ENCODE measurements at places on chromosomes 13 and 19.

DNA sequence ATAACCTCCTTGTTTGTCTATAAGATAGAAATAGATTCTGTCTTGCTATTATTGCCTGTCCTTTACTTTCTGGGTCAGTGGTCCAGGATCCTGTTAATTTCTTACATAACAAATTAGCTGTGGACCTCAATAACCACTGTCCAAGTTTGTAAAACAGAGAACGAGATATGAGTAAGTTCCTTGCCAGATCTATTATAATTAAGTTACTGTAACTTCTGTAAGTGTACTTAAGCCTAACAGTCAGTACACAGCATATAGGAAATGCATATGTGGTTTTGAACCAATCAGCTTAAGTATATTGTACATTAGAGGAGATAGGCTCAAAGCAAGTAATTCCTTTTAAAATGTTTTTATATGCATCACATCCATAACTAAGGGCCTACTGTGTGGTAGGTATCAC, 34.9 kb downstream of the HTR2A start:
- DNase-seq, result no peak

DNA sequence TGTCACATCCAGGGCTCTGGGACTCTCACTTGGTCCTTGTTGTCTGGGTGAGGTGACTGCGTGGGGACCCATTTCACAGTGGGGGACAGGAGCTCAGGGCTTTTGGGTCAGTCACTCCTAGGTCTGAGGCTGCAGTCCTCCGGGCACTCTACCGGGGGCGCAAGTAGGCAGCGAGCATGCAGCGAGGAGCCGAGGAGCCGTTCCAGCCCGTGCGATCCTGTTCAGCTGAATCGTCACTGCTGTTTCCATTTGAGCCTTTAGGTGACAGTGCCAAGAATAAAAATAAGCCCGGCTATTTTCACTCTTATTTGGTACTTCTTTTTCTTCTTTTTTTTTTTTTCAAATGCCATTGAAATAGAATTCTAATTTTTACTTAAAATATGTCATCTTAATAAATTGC, 126.5 kb downstream of the ZNF536 start:
- no peak for DNase-seq

DNA sequence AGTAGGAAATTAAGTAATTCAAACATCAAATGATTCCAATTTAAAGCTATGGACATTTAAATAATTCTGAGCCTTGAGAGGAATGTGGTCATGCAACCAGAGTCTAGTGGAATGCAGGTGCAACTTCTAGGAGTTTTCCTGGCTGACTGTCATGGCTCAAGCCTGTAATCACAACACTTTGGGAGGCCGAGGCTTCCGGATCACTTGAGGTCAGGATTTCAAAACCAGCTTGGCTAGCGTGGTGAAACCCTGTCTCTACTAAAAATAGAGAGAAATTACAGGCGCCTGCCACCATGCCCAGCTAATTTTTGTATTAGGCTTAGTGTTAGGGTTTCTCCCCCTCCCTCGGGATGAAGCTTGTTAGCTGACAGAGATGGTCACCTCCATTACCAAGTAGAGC, 6.4 kb downstream of the ZNF808 start:
- peak; percentile 58 for DNase-seq

DNA sequence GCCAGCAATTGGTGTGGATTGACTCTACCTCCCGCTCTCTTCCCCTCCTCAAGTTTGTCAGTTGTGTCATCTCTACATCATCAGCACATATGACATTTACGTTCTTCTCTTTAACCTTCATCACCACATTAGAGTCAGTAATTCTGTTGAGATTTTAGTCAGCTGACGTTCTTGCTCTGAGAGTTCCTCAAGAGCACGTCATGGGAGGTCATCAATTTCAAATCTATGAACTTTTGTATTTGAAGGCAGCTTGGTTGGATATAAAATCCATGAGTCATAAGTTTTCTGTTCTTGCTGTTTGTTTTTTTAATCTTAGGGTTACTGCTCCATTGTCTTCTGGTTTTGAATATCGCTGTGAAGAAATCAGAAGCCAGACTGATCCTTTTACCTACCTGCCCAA, 21.8 kb upstream of the ARGLU1 start:
- no peak for DNase-seq

- peak; percentile 65 for DNase-seq
Observed at GRCh38 chr13:46100191-46100815, 4.5 kb downstream of the CPB2 start.

- DNase-seq, result no peak
Observed at GRCh38 chr13:83449668-83450395, 432.4 kb downstream of the SLITRK1 start.

- DNase-seq, result no peak
Observed at GRCh38 chr19:7856679-7857663, 17.2 kb downstream of the PRR36 start.

- peak; percentile 99 for DNase-seq
Observed at GRCh38 chr19:51811344-51811743, 16.4 kb downstream of the FPR3 start.

GRCh38 chr13:95530178-95530577, 22.3 kb upstream of the CLDN10 start:
- peak; percentile 31 for DNase-seq

DNA sequence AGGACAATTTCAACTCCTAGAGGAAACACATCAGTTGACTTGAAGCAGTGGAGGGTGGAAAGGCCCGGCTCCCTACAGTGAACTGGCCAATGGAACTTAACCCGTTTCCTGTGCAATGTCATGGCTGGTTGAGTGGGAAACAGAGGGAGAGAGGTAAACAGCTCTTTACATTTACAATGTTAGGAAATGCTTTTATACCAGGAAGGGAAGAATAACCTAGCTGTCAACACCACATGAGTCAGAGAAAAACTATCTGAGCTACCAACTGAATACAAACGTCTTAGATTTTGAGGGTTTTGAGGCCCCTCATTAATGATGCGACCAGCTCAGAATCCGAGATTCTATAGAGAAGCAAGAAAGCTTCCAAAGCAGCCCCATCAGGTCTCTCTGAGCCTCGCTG, 36.7 kb downstream of the CARD8 start:
- no peak for DNase-seq

DNA sequence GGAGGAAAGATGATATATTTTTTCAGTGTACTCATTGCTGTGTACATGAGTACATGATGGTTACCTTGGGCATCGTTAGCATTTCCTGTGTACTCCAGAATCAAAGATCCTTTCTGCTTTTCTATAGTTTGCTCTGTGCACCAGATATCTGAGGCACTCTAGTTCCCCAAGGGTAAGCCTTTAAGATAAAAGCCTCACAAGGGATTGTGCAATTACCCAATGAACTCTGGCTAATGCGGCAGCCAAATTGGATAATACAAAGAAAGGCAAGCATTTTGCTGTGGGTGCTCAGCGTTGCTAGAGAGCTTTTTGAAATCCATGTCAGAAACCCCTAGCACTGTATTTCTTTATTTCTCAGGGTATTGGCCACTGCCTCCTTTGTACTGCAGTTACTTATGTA, 2.9 kb downstream of the CYSLTR2 start:
- peak; percentile 22 for DNase-seq

GRCh38 chr19:45336696-45337251, 3.8 kb upstream of the KLC3 start:
- DNase-seq, result no peak

GRCh38 chr13:24181991-24182702, 21.6 kb downstream of the SPATA13 start:
- no peak for DNase-seq

- no peak for DNase-seq
Observed at GRCh38 chr19:54729416-54730188, 5.4 kb downstream of the KIR3DL3 start.

DNA sequence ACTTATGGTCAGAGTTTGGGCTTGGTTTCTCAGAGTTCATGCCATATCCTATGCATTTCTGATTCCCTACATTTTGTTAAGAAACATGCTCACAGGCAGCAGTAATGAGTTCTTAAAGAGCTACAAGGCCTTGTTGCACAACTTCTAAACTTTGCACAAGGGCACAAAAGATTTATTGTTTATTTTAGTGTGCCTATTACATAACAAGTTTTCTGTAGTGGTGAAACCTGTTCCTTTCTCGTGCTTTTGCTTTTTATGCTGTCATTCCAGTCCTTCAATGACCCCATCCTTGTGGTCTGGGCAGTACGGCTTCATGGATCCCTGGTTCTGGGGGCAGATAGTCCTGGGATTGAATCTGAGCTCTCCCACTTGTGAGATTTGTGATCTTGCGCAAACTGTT, 17.8 kb downstream of the ZNF507 start:
- DNase-seq, result no peak

DNA sequence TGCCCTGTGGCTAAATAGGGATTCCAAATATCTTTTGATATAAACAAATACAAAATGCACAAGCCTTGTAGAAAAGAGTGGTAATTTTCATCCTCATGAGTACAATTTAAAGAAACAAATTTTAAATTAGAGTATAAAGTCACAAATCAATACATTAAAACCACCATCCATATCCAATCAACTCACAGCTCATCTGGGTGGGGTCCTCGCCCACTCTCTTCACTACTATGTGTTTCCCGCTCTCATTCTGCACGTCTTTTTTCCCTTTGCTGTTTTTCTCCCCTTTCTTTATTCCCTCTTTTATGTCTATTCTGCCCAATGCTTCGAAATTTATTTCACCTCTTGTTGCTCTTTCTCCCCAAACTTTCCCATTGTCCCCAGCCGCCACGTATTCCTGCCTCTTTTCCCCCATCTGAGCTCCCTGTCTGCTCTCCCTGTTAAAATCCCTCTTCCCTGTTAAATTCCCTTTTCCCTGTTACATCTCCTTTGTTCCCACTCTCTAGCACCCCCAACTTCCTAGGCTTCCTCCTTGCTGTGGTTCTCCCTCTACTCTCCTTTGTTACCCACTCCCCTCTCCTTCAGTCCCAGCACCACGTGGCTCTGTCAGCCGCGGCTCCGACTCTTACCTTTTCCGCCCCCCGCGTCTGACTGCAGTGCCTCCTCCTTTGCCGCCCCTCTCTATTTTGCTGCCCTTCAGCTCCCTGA, 1.3 kb downstream of the ZNF616 start:
- DNase-seq, result peak; percentile 26

DNA sequence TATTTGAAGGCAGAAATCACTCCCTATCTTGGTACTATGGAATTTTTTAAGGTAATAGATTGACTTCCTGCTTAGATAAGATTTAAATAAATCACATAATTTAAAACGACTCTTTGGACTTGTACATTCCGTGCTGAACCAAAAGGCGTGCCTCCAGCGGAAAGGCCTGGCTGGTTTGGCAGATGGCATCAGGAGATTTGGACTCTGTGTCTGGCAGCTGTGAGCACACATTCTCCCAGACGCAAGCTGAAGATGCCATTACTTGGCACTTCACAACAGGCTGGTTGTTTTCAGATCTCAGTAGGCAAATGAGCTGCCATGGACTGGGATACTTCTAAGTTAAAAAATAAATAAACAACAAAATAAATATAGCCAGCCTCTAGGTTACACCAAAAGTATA, 104.5 kb upstream of the SLC15A1 start:
- no peak for DNase-seq

DNA sequence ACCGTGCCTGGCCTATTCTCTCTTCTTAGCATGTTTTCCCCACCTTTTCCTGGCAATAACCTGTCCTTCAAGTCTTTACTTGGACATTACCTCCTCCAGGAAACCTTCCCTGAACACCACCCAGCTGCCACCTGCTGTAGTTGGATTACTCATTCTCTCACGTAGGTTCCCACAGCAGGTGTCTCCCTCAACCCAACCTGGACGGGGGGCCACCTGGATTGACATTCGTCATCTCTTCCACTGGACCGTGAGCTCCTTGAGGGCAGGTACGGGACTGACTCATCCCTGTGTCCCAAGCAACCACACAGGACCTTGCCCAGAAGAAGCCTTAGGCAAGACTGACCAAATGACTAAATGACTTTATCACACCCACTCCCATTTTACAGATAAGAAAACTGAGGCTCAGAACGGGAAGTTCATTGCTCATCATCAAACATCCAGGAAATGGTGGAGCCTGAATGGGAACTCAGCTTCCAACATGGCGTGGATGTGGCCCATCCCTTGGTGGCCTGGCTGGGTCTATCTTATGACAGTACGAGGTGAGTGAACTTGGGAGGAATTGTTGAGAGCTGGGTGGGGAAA, 3.5 kb upstream of the KLK6 start:
- DNase-seq, result no peak

- DNase-seq, result no peak
Observed at GRCh38 chr19:21691661-21692060, 75.7 kb downstream of the ZNF100 start.

GRCh38 chr13:98606296-98606695, 29.4 kb upstream of the STK24 start:
- DNase-seq, result no peak

DNA sequence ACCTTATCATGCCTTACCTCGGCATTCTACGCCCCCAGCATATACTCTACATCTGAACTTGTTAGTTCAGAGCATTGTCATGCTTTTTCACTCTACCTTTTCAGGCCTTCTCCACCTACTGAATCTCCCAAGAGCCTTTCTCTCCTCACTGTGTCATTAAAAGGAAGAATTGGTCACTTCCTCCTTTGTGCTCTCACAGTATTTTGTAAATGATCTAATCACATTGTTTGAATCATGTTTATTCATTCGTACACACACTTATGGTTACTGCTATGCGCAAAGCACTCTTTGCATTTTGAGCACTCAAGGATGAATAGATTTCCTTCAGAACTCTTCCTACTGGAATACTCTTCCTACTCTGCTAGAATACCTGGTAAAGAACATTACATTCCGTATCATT, 15.8 kb upstream of the ELF1 start:
- DNase-seq, result peak; percentile 30

- peak; percentile 94 for DNase-seq
Observed at GRCh38 chr13:91398413-91399188, at the start of gene GPC5. GPC5 (plus strand) TSS chr13:91398621.

DNA sequence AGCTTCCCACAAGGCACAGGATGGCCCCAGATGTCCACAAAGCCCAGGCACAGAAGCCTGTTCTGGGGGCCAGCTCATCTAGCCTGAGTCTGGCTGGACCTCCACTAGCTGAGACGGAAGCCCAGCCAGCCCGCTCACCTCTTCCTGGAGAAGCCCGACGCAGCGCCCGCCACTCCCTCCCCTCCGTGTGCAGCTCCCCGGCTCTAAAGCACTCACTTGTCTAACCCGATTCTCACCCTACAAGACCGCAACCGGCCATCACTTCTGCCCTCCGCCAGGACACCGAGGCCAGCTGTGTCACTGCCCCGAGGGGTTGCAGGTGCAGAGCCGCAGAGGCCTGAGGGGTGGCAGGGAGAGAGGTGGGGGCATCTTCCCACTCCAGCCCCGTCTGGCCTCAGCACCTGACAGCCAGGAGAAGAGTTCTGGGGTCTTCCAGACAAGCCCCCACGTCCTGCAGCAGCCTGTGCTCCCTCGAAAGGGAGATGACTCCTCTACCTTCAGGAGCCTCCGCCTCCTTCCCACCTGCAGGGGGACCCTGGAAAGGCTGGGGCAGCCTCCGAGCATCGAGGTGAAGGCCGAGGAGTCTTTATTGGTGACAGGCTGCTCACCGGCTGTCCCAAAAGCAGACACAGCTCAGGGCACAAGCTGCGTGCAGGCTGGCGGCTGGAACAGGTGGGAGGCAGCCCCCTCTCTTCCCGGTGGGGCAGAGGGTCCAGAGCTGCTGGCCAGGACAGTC, 5.9 kb upstream of the DIRAS1 start:
- no peak for DNase-seq

GRCh38 chr19:31260171-31260933, 88.9 kb downstream of the TSHZ3 start:
- no peak for DNase-seq

Data from suppressor macrophage treated with lipopolysaccharide for 1 hour (primary cell).